Activated CD4-positive, alpha-beta T cell treated with anti-CD3 and anti-CD28 coated beads, Interleukin-10, Interleukin-2, amounts not matched to agents 100 ng/mL and 50 ng/mL, durations not matched to agents 16 hours and 8 hours (primary cell): ENCODE measurements at places on chromosomes 2 and 18.

DNA sequence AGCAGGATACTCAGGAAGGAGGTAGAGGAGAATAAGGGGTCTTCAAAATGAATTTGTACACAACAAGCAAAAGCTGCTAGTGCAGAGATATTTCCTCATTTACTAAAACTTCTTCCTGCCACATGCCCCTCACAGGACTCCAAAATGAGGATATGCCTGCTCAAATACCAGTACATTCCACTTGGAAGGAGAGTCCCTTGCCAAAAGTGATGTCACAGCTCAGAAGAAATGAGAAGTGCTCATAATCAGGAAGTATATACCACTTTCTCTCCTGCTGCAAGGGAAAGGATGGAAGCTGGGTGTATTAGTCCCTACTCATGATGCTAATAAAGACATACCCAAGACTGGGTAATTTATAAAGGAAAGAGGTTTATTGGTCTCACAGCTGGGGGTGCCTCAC lies 87.7 kb upstream of the FSHR start:
- no peak for DNase-seq

- DNase-seq, result no peak
Measured at GRCh38 chr2:69805887-69806286, 23.6 kb upstream of the GMCL1 start.

- DNase-seq, result no peak
Measured at GRCh38 chr18:58559427-58560186, 69.3 kb downstream of the ALPK2 start.

- no peak for DNase-seq
Measured at GRCh38 chr2:215751200-215751910, 262.0 kb downstream of the MREG start.

- peak; percentile 69 for DNase-seq
Measured at GRCh38 chr2:190533968-190534309, 583 bp downstream of the NEMP2 start.

DNA sequence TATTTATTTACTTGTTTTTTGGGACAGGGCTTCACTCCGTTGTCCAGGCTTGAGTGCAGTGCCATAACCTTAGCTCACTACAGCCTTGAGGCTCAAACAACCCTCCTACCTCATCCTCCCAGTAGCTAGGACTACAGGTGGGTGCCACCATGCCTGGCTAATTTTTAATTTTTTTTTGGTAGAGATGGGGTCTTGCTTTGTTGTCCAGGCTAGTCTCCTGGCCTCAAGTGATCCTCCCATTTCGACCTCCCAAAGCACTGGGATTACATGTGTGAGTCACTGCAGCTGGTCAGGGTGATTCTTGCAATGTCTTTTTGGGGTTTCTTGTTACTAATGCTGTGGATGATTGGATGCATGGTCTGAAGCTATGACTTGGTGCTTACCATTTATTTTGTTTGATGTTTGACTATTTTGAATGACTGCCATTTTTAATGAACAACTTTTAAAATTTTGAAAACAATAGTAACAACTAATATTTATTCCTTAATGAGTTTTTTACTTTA lies 6.5 kb downstream of the CERS6 start:
- DNase-seq, result no peak

- DNase-seq, result no peak
Measured at GRCh38 chr2:64692401-64692800, 38.7 kb upstream of the SERTAD2 start.

DNA sequence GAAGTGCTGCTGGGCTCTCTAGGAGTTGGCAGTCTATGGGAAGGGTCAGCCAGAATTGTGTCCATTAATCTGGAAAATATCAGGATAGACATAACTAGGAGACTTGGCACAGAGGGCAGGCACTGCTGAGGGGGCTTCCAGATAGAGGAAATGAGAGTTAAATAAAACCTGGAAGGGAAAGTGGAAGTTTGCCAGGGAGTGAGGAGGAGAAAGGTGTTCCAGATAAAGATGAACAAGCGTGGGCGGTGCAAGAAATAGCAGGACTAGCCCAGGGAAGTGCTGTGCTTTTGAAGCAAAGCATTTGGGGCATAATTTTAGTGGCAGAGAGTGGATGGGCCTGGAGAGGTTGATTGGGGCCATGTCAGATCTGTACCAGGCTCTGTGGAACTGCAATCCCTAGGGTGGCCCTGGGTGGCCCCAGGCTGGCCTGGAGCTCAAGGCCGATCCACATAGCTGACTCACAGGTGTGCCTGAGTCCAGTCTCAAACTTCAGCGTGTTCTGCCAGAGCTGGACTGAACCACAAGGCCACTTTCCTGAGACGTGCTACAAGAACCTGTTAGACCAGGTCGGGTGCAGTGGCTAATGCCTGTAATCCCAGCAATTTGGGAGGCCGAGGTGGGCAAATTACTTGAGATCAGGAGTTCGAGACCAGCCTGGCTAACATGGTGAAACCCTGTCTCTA lies 26.9 kb downstream of the GALM start:
- DNase-seq, result no peak

DNA sequence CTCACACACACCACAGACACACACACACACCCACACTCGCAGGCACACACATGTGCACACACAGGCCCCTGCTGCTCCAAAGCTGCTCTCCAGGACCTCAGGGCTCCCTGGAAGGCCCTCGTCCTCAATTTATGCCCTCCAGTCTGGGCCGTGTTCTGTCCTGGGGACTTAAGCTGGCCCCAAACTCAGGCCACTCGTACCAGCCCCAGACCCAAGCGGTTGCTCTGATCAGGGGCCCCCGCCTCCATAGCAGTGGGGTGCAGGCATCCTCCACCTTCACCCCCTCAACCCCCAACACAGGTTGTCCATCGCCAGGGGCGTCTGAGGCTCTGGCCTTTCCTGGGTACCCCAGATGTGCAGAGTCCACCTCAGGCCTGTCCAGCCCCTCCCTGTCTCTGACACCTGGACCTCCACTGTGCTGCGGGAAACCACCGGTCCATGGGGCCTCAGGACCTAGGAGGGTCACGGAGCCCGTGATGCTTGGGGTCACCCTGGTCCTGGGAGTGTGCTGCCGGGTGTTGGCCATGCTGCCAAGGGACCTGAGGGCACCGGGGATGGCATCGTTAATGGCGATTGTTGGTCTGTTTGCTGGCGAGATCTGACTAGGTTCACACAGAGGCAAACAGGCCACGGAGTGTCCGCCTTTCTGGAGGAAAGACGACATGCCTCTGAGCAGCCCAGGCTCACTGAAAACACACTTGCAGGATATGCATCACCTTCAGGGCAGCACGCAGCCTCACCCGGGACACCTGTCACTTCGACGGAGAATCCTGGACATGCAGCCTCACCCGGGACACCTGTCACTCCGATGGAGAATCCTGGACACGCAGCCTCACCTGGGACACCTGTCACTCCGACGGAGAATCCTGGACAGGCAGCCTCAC lies 155.6 kb downstream of the NDUFA10 start:
- DNase-seq, result no peak

DNA sequence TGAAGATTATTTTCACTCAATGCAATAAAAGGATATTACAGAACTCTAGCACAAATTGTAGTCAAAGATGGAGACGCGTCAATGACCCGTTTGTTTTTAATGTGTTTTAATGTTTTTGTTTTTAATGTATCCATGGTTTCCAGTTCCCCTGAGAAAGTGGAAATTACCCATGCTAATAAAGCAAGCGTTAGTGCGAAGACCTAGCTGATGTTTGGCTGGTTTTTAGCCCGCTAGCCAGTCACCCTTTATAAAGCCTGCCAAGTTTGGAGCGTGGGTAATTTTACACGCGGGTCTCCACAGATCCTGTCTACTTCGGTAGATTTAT lies 430 bp upstream of the CHMP1B start:
- no peak for DNase-seq

DNA sequence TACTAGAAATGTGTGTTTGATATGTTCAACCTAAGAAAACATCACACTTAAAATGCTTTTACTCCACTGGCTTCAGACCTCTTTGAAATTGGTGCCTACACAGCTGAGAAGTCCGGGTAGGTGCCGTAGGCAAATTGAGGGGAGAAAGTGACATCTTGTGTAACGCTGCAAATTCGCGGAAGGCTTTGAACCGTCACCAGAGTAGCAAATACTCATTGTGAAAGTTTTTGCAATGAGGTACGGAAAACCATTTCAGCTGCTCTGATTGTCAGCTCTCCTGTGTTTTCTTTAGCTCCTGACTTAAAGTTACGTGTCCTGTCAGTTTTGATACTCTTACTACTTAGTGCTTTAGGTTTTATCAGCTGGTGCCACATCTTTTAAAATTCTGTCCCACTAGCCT lies 224.5 kb downstream of the FAM210A start:
- peak; percentile 86 for DNase-seq

DNA sequence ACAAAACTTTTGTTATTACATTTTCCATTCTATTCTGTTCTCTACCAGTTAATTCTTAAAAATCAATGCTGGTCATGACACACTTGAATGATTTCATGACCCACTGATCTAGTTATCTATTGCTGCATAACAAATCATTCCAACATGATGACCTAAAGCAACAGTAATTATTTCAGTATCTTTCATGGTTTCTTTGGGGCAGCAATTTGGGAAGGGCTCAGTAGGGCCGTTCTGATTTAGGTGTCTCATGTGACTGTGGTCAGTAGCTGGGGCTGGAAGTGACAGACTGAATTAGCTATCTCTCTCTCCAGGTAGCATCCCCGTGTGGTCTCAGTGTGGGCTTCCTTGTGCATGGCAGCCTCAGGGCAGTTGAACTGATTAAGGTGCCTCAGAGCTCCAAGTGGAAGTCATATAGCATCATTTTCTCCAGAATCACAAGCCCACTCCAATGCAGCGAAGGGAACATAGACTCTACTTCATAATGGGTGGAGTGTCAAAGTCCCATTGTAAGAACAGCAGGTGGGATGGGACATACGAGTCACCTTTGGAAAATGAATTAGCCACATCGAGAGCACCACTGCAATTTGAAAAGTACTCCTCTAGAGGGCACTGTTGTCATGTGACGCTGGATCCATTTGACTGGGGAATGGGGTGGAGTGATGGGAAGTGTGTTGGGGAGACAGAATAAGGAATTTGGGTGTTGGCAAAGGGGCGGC lies 39.1 kb upstream of the FAM136A start:
- peak; percentile 55 for DNase-seq

- no peak for DNase-seq
Measured at GRCh38 chr2:221420245-221420644, 151.9 kb downstream of the EPHA4 start.

- DNase-seq, result no peak
Measured at GRCh38 chr18:37524498-37525261, 40.9 kb downstream of the CELF4 start.

- DNase-seq, result peak; percentile 30
Measured at GRCh38 chr2:232420463-232421188, 14.0 kb downstream of the ALPG start.

- no peak for DNase-seq
Measured at GRCh38 chr2:38473333-38474005, 96.4 kb upstream of the ATL2 start.

DNA sequence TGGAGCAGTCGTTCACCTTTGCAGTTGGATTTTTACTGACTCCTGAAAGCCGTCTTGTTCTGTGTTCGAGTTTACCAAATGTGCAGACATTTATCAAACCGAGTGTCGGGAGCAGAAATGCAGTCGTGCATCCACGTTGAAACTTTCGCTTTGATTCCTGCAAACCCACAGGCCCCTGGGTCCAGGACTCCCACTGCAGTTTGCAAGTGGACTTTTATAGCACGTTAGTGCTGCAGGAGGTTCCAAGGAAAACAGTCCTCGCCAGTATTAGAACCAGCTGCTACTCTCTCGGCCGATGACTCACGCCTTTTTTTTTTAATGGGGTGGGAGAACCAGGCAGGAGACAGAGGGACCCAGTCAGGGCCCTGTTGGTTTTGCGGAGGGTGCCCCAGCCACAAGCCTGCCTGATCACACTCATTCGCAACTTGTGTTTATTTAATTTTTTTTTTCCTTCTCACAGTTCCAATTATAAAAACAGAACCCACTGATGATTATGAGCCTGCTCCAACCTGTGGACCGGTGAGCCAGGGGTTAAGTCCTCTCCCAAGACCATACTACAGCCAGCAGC lies 90.1 kb downstream of the NFATC1 start:
- no peak for DNase-seq
